Stimulated activated CD8-positive, alpha-beta memory T cell treated with anti-CD3 and anti-CD28 coated beads, Interleukin-15, amount 100 ng/mL, for 24 hours (primary cell): ENCODE measurements at places on chromosomes 12 and 14.

GRCh38 chr14:74638966-74639365, 26.9 kb upstream of the LTBP2 start:
- DNase-seq = no peak

- DNase-seq = no peak
These were observed 158.0 kb downstream of the EPS8 start for GRCh38 chr12:15631007-15631715.

DNA sequence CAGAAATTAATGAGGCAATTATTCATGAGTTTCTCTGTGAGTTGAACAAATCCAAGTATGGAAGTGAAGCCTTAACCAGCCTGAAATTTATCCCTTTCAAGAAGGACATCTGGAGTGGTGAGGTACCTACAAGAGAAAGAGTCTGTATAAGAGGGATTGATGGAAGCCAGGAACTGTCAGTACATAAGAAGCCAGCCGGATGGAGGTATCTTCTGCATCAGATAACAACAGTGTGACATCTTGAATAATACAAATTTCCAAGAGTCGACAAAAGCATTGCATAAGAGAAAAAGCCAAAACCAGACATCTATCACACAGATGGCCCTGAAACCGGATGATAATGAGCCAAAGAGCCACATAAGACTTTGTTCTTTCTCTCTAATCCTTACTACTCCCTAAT, 781.2 kb downstream of the FLRT2 start:
- no peak for DNase-seq

- no peak for DNase-seq
These were observed 126.6 kb downstream of the DAAM1 start for GRCh38 chr14:59314953-59315599.

- no peak for DNase-seq
These were observed 12.5 kb downstream of the PCNX1 start for GRCh38 chr14:70919774-70920173.

DNA sequence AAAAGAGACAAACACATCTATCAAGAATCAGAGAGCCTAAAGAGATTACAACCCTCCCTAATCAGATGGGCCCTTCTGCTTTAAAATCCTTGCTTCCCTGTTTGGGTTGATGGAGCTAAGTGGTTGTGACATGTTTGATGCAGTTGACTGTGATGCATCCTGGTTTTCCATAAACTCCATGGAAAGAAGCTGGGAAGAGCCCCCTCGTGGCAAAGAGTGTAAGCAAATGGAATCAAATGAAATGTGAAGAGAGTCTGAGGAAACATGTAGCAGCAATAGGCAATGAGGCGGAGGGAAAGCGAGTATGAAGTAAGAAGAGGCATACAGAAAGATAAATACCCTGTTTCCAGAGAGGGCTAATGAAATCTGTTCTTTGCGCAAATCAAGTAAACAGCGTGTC, 70.4 kb upstream of the SLCO1C1 start:
- no peak for DNase-seq

DNA sequence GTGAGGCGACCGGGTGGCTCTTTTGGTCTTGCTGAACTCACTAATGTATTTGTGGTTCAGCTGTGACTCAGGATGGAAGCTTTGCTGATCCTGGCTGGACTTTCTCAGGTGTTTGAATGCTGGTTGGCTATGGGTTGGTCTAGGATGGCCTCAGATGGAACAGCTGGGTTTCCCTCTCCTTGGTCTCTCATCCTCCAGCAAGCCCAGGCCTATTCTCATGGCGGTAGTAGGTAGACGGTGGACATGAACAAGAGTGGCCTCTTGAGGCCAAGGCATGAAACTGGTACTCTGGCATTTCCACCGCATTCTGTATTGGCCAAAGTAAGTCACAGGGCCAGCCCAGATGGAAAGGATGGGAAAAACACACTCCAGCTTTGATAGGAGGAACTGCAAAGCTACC, 11.8 kb upstream of the POLR3B start:
- no peak for DNase-seq

DNA sequence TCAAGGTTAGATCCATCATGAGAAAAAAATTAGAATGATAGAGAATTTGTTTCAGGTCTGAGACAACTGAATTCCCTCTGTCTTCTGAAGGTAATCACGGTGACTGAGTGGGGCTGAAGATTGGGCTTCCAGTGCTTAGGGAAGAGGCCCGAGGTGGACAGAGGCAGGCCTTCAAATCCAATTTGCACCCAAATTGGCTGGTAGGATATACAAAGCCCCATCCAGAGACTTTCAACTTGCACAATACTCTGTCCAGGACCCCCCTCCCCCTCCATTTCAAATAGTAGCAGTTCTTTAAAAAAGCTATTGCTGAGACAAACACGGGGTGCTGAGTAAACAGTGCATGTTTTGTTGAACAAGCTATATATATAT, 3.6 kb upstream of the FOXG1 start:
- DNase-seq = no peak

- no peak for DNase-seq
These were observed 13.9 kb upstream of the NR4A1 start for GRCh38 chr12:52037248-52037861.

DNA sequence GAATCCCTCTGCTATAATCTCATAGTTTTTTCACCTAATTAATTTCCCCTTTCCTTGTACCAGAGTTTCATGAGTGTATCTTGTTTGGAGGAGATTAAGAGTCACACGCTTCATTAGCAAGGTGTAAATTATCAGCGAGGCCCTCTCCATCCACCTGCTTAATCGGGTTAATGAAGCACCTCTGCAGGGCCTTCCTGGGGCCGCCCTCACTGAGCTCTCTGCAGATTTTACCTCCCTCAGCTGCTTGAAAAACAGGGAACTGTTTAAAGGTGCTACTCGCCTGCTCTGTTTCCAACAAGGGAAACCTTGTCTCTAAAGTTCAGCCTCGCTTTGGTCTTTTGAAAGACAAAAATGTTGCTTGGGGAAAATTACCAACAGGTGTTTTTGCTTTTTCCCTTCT, 35.8 kb downstream of the OTX2 start:
- no peak for DNase-seq

GRCh38 chr14:75422169-75422568, 5.7 kb upstream of the JDP2 start:
- DNase-seq = no peak

GRCh38 chr12:100497105-100497795, 23.6 kb downstream of the NR1H4 start:
- no peak for DNase-seq

- no peak for DNase-seq
These were observed 5.2 kb downstream of the P2RX4 start for GRCh38 chr12:121214855-121215745.

DNA sequence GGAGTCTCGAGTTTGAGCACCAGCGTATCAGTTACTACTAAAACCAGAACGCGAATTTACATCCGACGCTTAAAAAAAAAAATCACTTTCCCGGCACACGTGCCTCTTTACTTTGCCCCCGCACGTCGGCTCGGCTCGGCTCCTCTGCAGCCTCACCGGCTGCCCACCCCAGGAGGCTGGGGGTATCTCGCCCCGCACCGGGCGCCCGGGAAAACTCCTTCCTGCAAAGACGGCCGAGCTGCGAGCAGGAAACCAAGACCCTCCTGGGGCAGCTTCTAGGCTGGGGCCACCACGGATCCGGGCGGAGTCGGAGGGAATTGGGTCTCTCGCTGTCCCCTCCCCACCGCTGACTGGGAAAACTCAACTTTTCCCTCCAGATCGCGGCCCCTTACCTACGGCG, 610 bp downstream of the VSIG10 start:
- DNase-seq = no peak

- no peak for DNase-seq
These were observed 169.0 kb upstream of the RTL1 start for GRCh38 chr14:101072531-101072930.

GRCh38 chr12:80937391-80938238, at the start of gene LIN7A:
LIN7A (minus strand) TSS chr12:80937934; CDS start chr12:80937722, 212 bp downstream.
- DNase-seq = no peak

- no peak for DNase-seq
These were observed 6.9 kb upstream of the MED13L start for GRCh38 chr12:116284396-116284795.

- DNase-seq = no peak
These were observed 903 bp upstream of the NT5DC3 start for GRCh38 chr12:103841690-103842584.

GRCh38 chr14:97706819-97707218, 909.6 kb downstream of the VRK1 start:
- no peak for DNase-seq

DNA sequence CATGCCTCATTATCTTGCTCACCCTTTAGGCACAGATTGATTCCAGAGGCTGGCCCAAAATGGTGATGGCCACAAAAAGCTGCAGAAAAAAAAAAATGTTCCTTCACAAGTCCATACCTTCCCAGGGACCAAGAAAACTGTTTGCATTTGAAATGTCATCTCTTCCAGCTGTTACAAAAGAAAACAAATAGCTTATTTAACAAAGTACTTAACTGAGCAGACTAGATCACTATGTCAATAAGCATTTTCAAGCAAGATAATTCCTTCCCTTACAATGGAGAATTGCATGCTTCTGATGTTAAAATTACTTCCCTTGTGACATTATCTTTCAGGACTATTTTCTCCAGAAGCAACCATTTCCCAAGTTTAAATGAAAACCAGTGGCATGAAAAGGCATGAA, 377.9 kb upstream of the KITLG start:
- no peak for DNase-seq

- no peak for DNase-seq
These were observed at the start of gene NEUROD4 for GRCh38 chr12:55019784-55020183. NEUROD4 (plus strand) TSS chr12:55019974; CDS start chr12:55026440, 6,466 bp downstream.

- no peak for DNase-seq
These were observed 311.8 kb downstream of the BTG1 start for GRCh38 chr12:91833780-91834359.

DNA sequence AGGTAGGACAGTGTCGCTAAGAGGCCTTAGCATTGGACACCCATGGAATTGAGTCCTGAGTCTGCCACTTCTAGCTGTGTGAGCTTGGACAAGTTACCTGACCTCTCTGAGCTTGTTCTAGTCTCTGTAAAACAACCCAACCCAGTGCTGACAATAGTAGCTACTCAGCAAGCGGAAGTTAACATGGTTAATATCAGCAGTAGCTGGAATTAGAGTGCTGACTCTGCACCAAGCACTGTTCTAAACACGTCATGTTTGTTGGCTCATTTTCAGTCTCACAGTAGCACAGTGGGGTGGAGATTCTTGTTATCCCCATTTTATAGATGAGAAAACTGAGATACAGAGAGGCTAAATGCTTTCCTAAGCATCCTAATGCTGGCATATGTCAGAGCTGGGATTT, 47.5 kb upstream of the RIN3 start:
- DNase-seq = no peak

DNA sequence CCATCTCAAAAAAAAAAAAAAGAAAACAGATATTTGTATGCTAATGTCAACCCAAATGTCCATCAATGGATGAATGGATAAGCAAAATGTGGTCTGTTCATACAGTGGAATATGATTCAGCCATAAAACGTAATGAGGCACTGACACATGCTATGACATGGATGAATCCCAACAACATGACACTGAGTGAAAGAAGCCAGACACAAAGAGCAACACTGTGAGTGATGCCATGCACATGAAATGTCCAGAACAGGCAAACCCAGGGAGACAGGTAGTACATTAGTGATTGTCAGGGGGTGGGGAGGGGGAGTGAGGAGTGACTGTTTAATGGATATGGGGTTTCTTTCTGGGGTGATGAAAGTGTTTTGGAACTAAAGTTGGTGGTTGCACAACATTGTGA, 50.2 kb downstream of the ARL6IP4 start:
- no peak for DNase-seq

DNA sequence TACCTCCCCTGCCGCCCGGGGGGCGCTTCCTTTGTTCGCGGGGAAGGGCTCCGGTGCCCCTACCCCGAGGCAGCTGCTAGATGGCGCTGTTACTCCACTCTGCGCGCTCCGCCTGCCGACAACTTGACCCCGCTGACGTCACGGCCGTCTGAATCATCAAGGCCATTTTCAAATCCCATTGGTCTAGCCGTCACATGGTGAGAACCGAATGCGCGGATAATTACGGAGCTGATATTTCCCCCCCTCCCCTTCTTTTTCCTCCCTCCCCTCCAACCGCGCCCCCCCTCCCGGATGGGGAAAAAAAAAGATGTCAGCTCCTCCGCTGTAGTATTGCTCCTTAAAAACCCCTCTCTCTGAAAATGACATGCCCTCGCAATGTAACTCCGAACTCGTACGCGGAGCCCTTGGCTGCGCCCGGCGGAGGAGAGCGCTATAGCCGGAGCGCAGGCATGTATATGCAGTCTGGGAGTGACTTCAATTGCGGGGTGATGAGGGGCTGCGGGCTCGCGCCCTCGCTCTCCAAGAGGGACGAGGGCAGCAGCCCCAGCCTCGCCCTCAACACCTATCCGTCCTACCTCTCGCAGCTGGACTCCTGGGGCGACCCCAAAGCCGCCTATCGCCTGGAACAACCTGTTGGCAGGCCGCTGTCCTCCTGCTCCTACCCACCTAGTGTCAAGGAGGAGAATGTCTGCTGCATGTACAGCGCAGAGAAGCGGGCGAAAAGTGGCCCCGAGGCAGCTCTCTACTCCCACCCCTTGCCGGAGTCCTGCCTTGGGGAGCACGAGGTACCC, at the start of gene HOXC10:
HOXC10 (plus strand) TSS at position 246 of the 791 bp plus-strand sequence; CDS start at position 360, 114 bp downstream.
- DNase-seq = peak; percentile 65

DNA sequence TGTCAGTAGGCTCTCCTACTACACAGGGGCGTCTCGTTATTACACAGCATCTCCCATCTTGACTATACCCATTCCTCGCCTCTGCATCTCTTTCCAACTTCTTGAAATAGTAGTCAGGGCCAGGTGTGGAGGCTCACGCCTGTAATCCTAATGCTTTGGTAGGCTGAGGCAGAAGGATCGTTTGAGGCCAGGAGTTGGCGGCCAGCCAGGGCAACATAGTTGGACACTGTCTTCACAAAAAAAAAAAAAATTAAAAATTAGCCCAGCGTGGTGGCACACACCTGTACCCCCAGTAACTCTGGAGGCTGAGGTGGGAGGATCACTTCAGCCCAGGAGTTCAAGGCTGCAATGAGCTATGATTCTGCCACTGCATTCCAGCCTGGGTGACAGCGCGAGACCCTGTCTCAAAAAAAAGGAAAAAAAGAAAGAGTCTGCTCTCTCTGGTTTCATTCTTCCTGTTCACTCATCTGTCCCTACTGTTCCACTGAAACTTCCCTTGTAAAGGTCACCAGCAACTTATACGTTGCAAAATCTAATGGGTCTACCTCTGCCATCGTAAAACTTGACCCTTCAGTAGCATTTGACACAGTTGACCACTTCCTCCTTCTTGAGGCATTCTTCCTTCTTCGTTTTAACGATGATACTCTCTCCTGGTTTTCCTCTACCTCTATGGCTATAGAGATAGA, 41.0 kb upstream of the PTGR2 start:
- no peak for DNase-seq

GRCh38 chr12:44960856-44961255, 84.7 kb upstream of the NELL2 start:
- DNase-seq = no peak

DNA sequence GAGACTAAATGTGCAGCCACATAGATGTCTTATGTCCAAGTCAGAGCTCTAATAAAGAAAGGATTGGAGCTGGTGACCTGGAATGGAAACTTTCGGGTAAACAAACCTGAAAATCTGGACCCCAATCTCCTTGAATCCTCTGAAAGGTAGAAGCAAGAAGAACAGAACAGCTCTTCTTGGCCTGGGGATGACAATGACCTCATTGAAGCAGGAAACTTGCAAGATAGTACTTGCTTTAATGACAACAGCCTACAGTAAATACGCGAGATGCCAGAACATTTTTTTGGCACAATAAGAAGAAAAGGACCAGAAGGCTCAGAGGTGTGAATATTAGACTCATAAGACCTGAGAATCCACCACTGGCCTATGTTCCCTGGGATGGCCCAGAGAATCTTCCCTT, 4.1 kb upstream of the PRIMA1 start:
- DNase-seq = no peak

GRCh38 chr12:11621797-11622423, 27.6 kb upstream of the ETV6 start:
- no peak for DNase-seq
